GOT3 (cell line): ENCODE measurements at places on chromosomes 11 and 22.

DNA sequence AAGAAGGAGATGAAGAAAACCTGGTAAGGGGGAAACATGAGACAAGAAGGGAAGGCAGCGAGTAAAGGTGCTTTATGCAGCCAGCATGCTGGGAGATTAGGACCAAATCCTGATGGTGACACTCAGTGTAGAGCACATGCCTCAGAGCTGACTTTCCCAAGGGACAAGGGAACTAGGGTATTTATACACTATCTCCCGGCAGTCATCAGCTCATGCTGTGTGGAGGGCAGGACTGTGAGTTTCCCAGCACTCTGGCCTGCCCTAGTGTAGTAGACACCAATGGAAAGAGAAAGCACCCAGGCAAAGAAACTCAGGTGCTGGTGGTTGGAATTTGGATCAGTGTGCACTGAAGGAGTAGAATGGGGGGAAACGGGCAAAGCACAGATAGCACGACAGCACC is 128.3 kb upstream of the CSNK2A3 start:
- no peak for DNase-seq

DNA sequence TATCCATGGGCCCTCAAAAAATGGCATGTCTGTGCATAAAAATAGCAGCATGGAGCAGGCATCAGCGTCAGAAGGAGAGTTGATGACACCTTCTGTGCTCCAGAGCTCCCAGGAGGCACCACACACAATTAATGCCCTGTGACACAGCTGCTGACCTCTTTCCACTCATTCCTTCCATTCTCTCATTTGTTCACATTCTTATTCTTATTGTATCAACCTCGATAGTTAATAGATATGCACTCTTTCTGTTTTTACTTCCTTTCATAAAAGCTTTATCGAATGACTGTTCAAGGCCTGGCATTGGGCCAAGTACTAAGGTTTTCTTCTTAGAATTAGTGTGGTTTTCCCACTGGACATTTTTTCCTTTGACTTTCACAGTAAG is 266.0 kb upstream of the MTNR1B start:
- DNase-seq = no peak

DNA sequence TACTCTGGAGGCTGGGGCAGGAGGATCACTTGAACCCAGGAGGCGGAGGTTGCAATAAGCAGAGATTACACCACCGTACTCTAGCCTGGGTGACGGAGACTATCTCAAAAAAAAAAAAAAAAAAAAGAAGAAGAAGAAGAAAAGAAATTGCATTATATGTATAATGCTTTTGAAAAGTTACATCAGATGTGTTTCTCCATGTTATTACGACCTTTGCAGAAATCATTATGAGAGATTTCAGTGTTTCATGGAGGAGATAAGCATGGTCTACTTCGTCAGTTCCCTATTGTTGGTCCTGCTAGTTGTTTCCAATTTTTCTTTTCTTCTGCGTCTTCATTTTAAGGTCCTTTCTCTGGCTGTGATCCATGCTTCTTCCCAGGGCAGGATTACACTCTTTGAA is 3.0 kb downstream of the MIAT start:
- DNase-seq = no peak

GRCh38 chr11:82546661-82547557 is 186.8 kb downstream of the FAM181B start:
- no peak for DNase-seq

DNA sequence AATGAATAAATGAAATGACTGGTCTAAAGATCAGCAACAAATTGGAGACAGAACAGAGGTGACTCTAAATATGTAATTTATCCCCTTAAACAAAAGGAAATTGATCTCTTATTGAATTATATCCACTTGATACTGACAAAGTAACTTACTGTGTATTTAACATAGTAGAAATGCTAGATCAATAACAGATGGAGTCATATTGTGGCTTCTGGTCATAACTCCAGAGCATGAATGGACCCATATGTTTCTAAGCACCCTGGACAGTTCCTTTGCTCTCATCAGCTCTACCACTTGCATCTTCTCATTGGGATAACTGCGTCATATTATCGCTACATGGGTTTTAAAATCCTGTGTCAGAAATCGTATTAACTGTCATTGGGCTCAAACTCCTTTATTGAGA is 222.3 kb downstream of the ETS1 start:
- no peak for DNase-seq

- DNase-seq = no peak
Measured at GRCh38 chr11:102120437-102120973, 10.3 kb downstream of the YAP1 start.

- no peak for DNase-seq
Measured at GRCh38 chr11:28366549-28367346, 258.6 kb downstream of the METTL15 start.

DNA sequence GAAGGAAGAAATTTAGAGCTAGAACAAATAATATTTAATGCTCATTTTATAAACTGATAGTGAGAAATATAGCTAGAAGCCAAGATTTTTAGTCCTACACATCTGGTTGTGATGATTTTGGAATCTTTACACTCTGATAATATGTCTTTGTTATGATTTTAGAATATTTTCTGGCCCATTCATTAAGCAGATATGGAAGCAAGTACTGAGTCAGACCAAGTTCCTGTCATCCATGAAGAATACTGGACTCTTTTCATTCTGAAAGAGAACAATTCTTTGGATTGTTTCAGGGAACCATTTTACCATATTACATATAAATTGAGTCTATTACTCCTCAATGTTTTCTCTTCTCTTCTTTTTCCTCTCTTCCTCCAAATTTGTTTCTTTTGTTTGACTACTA is 227.4 kb downstream of the TMEM135 start:
- DNase-seq = no peak

- no peak for DNase-seq
Measured at GRCh38 chr11:26106726-26107125, 225.2 kb upstream of the ANO3 start.

GRCh38 chr22:44109416-44109815 is 71.3 kb upstream of the PARVG start:
- DNase-seq = no peak

DNA sequence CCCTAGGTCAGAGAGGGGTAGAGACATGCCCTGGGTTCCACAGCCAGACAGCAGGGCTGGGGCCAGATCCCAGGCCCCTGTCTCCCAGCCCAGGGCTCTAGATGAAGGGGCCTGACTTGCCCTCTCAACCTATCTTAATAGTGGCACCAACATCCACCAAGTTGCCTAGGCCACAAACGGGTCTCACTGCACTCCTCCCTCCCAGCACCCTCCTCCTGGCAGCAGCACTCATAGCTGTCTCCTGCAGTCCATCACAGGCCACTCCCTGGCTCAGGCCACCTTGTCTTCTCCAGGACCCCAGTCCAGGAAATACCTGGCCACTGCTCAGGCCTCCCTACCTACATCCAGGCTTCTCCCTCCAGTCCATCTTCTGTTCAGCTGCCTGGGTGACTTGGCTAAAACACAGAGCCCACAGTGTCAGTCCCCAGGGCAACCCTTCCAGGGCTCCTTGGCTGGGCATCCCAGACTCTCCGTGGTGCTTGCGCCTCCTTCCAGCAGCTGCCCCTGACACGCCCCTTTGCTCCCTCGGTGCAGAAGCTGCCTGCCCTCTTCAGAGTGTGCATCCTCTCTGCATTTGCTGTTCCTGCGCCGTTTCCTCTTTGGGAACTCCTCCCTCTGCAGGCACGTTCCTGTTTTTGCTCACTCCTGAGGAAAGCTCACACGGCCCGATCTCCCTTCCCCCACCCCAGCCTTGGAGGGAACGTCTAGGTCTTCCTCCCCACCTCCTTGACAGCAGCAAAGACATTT is 40.5 kb downstream of the LRRC32 start:
- DNase-seq = no peak
